Cardiac septum (tissue), 1 donor: ENCODE measurements at places on chromosomes 11 and 22.

- DNase-seq: no peak
Observed at GRCh38 chr11:12149672-12150225, 39.4 kb downstream of the MICAL2 start.

GRCh38 chr11:77267962-77268361 lies 33.5 kb downstream of the GDPD4 start:
- DNase-seq: no peak

DNA sequence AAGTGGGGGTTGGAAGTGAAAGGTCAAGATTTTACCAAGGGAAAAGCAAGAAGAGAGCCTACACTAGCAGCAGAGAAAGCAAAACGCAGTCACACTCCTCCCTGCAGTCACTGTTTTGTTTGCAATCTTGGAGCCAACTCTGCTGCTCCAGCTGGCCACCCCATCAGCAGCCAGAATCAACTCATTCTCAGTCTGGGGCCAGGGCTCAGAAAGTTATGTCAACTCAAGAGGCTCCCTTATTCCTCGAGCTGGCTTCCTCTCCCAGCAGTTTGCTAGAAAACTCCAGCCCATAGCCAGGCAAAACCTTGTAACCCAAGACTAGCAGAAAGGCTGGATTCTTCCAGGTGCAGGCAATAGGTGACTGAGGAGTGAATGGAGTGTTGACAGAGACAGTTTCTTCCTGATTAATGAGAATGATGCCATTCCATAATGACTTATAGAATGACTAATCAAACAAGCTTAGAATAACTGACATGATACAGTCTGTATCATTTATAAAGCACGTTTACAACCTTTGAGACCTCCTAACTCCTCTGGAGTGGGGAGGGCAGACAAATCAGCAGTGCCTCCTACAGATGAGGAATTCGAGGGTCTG lies 53.4 kb downstream of the P4HA3 start:
- no peak for DNase-seq

GRCh38 chr11:567011-567628 lies 6.3 kb downstream of the RASSF7 start:
- no peak for DNase-seq

- DNase-seq: no peak
Observed at GRCh38 chr11:123197711-123198110, 2.7 kb upstream of the CLMP start.

- no peak for DNase-seq
Observed at GRCh38 chr22:39643311-39644083, 72.9 kb downstream of the CACNA1I start.

- DNase-seq: no peak
Observed at GRCh38 chr22:43317239-43317638, 25.9 kb downstream of the SCUBE1 start.

DNA sequence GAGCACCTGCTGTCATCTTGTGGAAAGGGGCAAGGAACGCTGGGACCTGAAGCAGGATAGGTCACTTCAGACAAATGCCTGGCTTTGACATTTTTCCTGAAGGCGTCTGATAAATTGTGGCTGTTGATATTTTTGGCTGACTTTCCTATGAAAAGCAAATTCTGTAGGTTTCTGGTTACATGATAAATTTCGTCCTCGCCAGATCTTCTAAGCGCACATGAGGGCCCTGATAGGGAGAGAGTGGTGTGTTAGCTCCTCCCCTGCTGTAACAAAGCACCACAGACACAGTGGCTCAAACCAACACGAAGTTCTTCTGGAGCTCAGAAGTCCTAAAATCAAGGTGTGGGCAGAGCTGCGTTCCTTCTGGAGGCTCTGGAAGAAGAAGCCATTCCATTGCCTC lies 19.6 kb downstream of the APOL4 start:
- DNase-seq: no peak

GRCh38 chr11:62172294-62172693 lies 17.7 kb upstream of the SCGB1D1 start:
- no peak for DNase-seq

GRCh38 chr11:124762624-124763155 lies 600 bp upstream of the ESAM start:
- no peak for DNase-seq

DNA sequence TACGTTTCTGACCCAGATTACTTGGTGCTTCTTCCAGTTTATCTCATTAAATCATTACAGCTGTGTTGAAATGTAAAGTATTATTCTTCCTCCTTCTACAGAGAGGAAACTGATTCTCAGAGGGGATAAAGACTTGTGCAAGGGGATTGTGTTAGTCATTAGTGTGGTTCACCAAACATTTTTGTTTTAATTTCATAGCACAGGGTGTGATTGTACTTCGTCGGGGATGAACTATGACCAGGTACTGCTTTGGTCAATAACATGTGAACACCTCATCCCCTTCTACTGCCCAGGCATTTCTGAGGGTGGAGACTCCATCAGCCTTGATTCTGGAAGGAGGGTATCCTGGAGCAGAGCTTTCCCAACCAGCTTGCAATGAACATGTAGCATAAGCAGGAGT lies 120.2 kb upstream of the ALX4 start:
- DNase-seq: no peak

DNA sequence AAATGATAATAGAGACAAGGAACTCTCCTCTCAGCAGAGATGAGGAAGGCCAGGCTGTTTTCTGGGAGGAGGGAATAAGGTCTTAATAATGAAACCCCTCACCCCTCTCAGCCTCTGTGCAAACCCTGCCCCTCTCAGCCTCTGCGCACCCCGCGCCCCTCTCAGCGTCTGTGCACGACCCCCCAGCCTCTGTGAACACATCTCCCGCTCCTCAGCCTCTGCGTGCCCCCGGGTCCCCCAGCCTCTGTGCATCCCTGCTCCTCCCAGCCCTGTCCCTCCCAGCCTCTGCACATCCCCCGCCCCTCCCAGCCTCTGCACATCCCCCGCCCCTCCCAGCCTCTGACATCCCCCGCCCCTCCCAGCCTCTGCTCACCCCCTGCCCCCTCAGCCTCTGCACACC lies 837.8 kb downstream of the TBC1D22A start:
- peak; percentile 20 for DNase-seq

DNA sequence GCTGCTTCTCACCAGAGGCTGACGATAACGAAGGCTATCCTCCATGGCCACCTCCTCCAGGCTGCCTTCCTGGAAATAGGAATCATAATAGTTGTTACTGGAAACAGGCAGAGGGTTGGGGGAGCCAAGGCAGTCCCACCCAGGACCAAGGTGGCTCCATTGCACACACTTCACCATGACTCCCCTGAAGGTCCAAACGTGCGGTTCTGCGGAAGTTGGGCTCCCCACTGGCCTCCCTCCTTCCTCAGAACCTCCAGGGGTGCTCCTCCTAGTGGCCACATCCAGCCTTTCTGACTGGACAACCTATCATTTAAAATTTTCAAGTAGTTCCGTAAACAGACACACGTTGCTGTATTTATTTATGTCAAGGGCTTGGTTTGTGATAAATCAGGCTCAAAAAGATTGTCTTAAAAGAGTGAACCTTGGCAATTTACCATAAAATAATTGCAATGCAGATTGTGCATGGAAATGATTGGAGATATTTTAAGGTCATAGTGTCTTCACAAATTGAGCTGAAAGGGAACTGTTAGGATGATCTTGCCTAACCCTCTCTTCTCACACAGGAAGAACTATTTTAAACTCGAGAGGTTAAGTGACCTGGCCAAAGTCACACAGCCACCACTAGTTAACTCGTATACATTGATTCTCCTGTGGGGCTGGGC lies 1.4 kb upstream of the TCN2 start:
- no peak for DNase-seq

DNA sequence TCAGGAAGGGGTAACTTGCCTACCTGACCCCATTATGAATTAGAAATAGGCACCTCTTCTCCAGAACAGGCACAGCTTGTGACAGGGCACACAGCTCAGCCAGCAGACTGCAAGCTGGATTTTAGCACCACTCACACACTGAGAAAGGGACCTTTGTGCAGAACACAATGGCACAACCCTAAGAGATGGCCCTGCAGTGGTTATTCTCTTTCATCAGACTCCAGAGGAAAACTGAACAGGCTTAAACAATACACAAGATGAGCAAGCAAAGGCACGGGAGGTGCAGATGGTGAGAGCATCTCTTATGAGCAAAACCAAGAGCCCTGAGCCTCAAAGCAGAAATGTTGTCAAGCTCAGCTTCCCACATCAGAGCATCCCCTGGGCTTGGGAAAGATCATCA lies 93.8 kb upstream of the LRRC55 start:
- DNase-seq: no peak

GRCh38 chr11:20369826-20370225 lies 6.3 kb downstream of the HTATIP2 start:
- DNase-seq: no peak

GRCh38 chr11:12189543-12190235 lies 79.3 kb downstream of the MICAL2 start:
- DNase-seq: no peak

DNA sequence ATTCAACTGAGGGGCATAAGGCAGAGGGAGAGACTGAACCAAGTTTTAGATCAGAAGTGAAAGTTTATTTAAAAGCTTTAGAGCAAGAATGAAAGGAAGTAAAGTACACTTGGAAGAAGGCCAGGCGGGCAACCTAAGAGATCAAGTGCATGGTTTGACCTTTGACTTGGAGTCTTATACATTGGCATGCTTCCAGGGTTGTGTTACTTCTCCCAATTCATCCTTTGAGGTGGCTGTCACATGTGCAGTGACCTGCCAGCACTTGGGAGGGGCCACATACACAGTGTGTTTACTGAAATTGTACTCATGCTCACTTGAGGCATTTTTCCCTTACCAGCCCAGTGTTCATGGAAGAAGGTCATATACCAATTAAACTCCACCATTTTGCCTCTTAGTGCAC lies 30.4 kb downstream of the CYP2R1 start:
- DNase-seq: no peak

DNA sequence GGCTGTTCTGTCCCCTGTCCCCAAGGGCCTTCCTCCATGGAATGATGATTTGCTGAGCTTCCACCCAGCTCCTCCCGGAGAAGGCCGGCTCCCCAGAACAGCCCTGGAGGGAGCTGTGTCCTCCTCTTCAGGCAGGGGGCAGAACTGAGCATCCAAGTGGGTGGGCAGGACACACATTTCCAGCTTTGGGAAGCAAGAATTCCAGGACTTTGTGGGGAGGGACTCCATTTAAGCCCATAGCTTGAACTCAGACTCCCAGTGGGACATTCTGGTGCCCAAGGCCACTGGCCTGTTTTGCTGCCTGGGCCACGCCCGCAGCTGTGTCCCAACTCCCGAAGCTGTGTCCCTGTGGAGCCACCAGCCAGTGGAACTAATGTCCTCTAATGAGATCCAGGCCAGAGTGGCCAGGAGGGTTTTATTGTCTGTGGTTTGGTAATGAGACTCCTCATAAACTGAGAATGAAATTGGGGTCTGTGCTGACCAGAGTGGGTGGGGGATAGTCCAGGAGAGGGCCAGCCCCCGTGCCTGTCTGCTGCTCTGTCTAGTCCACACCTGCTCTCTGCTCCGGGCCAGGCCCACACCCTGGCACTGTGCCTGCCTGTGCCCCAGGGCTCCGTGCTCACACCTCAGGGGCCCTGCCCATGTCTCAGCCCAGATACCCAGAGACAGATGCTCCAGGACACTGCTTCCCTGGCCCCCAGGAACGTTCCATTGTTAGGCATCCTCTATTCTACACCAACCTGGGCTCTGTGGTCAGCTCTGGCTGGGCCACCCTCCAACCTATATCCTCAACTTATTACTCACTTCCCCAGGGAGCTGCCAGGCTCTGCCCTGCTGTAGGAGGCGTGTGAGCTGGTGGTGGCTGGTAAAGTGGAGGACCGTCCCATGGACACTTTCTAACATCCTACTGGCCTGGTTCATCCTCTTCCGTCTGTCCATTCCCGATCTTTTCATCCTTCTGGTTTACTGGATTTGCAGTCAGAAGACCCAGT lies 7.6 kb downstream of the NECTIN1 start:
- no peak for DNase-seq
